ENCODE measurements at places on chromosomes 3 and 15. TPM values are rescaled to one million over a fixed set of nuclear protein-coding genes. Genes with fewer than 3 reads are reported as not detected.

DNA sequence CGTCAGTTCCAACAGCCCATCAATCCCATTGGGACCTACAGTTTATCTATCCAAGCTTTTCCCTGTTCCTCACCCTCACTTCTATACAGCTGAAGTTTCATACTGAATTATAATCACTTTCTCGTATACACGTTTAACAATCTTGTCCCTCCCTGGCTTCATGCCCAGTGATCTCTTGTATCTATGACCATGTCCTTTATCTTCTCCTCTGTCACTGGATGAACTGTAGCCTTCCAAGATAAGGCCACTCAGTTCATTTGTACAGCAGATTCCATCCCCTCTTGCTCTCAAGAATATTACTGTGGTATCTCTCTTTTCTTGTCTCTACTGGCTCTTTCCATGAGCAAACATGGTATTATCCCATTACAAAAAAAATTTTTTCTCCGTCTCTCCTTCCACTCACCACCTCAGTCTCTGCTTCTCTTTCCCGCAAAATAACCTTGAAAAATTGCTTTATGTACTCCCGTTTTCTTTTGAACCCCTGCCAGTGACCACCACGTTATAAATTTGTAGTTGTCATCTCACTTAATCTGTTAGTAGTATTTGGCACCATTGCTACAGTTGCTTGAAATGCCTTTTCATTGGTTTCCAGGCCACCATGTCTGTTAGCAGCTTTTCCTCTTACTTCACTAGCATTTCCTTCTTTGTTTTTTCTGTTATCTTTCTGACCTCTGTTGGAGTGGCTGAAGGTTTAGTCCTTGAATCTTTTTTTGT is 9.4 kb downstream of the CTNNB1 start:
- H3K27ac ChIP-seq: no peak overlapping the region
- H3K4me3 ChIP-seq: no peak overlapping the region
- peaks cover 59% of the 10 kb centered on the region for H3K4me1 ChIP-seq
- H3K36me3 ChIP-seq: no peaks in the 10 kb centered on the region

- H3K4me1 ChIP-seq: no peaks in the 10 kb centered on the region
- peaks cover 14% of the 10 kb centered on the region for H3K36me3 ChIP-seq
- H3K27ac ChIP-seq: no peak overlapping the region
- no peak overlapping the region for H3K4me3 ChIP-seq
Measured at GRCh38 chr15:60344987-60345386, 52.8 kb downstream of the ANXA2 start.

DNA sequence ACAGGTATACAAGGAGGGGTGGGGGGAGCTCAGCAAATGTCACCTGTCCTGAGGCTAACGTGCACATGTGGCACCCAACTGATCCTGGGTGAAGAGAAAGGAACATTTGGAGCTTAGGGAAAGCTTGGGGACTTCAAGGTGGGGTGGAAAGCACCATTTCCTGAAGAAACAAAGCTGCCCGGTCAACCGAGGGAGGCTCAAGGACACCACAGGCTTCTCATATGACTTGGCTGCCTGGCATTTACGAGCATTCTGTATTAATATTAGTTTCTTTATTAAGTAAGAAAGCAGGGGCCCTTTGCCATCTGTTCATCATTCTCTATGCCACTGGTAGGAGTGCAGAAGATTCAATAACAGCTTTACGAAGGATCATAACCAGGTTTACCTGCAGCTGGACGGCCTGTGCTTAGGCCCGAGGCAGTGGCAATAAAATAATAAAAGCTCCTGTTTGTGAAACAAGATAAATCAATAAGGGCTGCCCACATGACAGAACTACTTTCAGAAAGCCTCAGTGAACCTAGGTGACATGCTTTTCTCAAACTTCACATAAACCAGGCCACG is 54.0 kb downstream of the ETV5 start:
- H3K27me3 ChIP-seq: no peaks in the 10 kb centered on the region
- peaks cover 6% of the 10 kb centered on the region for H3K4me1 ChIP-seq
- H3K4me3 ChIP-seq: no peak overlapping the region
- H3K27ac ChIP-seq: no peak overlapping the region
- H3K36me3 ChIP-seq: peaks cover 5% of the 10 kb centered on the region

ZIC4 gene
- total RNA-seq: not detected

LAMB2 gene
- total RNA-seq: 204 TPM

Data from body of pancreas (tissue), 4 donors.